Renal cortex interstitium (tissue), 15 donors: ENCODE measurements at places on chromosomes 7 and 10. TPM values are rescaled to one million over a fixed set of nuclear protein-coding genes. Genes with fewer than 3 reads are reported as not detected.

DNA sequence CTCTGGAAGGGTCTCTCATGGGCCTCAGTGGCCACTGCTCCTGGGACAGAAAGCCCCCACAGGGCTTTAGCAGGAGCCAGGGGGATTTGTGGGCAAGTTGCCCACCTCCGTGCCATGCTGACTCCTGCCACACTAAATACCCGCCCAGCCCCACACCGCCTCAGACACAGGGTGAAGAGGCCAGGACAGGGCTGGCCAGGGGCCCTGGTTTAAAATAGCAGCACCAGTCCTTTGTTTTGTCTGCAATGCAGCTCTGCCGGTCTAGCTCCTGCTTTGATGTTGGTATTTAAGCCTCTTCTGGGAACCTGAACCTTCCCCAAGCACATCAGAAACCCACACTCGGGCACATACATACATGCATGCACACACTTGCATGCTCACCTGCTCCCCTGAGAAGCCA, 14.4 kb upstream of the TNRC18 start:
- no peak for DNase-seq

- no peak for DNase-seq
Measured at GRCh38 chr10:86922553-86922961, 34.9 kb downstream of the MMRN2 start.

The GPRIN2 gene
- 3.1 TPM for polyA plus RNA-seq

The CPA1 gene
- 2.1 TPM for polyA plus RNA-seq

The TUBAL3 gene
- 0.17 TPM for polyA plus RNA-seq
